Chondrocyte (in vitro differentiated cells): ENCODE measurements at places on chromosomes 1 and 21. TPM values are rescaled to one million over a fixed set of nuclear protein-coding genes. Genes with fewer than 3 reads are reported as not detected.

Gene RRP1
- total RNA-seq: 18.4 to 19.6 TPM (median 19.2 TPM) in 3 replicates

DNA sequence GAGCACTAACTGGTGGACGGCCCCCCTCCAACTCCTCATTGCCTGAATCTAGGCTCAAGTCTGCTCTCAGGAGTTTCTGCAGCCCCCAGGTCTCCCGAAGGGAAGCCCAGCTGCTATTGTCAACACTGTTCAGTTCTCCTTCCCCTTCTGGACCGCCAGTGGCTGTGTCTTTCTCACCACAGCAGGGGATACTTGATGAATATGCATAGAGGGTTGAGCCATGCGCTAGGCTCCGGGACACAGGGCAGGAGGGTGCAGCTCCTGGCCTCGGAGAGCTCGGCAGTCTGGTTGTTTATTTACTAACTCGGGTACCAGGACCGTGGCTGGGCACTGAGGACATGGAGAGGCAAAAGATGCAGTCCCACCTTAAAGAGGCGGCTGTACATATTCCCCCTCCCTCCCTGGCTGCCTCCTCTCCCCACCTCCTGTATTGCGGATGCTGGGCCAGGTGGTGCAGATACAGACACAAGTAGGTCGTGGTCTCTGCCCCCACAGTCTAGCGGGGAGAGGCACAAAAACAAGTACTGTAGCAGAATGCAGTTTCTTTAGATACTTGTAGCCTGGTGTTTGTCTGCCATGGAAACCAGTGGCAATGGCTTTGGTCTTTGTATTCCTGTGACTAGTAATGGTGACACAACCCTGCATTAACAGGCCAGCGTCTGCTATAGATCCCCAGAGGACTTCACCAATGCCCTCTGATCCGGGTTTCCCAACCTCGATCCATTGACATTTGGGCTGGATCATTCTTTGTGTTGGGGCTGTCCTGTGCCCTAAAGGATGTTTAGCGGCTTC, 26.2 kb downstream of the ARHGEF10L start:
- H3K36me3 ChIP-seq: no peaks in the 10 kb centered on the region
- H3K27me3 ChIP-seq: no peaks in the 10 kb centered on the region
- H3K27ac ChIP-seq: peak overlapping the region; percentile 79
- H3K4me3 ChIP-seq: no peak overlapping the region
- H3K4me1 ChIP-seq: peaks cover 97% of the 10 kb centered on the region
- DNase-seq: no peak

Gene TEKT2
- 0.17 TPM in 1 of 3 replicates, not detected in the others for total RNA-seq

- H3K27me3 ChIP-seq: no peaks in the 10 kb centered on the region
- H3K36me3 ChIP-seq: no peaks in the 10 kb centered on the region
- DNase-seq: no peak
- peaks cover 41% of the 10 kb centered on the region for H3K4me1 ChIP-seq
- no peak overlapping the region for H3K27ac ChIP-seq
- no peak overlapping the region for H3K4me3 ChIP-seq
These were observed 76.2 kb upstream of the RGS4 start for GRCh38 chr1:162992945-162993344.

Gene OR10Z1
- not detected in 3 replicates for total RNA-seq

DNA sequence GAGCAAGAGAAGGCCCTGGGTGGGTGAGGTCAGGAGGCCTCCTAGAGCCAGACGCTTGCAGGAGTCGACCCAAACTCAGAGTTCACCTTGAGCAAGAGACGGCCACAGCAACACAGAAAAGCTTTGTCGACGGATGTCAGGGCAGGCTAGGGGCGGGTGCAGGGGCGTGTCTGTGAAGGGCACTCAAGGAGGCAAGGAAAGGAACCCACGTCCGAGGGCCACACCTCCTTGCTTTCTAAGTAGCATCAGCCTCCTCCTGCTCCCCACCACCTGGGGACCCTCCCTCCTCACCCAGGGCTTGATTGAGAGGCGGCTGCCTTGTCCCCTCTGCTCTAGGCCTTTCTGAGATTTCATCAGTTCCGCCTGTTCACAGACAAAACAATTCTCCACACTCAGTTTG, 92.1 kb downstream of the OMA1 start:
- no peak for DNase-seq
- no peak overlapping the region for H3K27ac ChIP-seq
- H3K4me1 ChIP-seq: peaks cover 8% of the 10 kb centered on the region
- H3K4me3 ChIP-seq: no peak overlapping the region
- peaks cover 3% of the 10 kb centered on the region for H3K36me3 ChIP-seq
- peaks cover 12% of the 10 kb centered on the region for H3K27me3 ChIP-seq

Gene OR2L2
- total RNA-seq: 0.07 TPM in 1 of 3 replicates, not detected in the others

Gene A3GALT2
- total RNA-seq: 0.27 TPM in 1 of 3 replicates, not detected in the others

Gene HIVEP3
- total RNA-seq: 3.6 to 5.6 TPM (median 4.5 TPM) in 3 replicates
